Activated CD4-positive, alpha-beta T cell treated with anti-CD3 and anti-CD28 coated beads, Interleukin-2, Interleukin-4, amounts not matched to agents 100 ng/mL and 50 ng/mL, durations not matched to agents 16 hours and 8 hours (primary cell): ENCODE measurements at places on chromosomes 11 and 22.

GRCh38 chr11:117471776-117472175 is 144.1 kb downstream of the CEP164 start:
- DNase-seq: no peak

GRCh38 chr11:114877976-114878375 is 199.6 kb downstream of the NXPE2 start:
- DNase-seq: no peak

DNA sequence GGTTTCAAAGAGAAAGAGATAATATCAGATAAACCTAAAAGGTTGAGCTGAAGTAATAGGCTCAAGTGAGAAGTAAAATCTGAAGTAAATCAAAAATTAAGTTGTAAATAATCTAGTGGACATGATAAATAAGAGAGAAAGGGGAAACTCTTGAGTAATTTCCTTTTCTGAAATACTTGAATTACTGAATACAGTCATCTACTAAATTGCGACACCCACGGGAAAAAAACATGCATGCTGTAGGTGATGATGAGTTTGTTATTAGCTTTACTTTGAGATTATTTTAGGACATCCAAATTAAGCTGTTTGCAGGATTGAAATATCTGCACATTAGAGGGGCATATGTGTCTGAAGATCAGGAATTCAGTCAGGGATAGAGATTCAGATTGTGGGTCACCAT is 50.0 kb upstream of the CARD18 start:
- DNase-seq: no peak

- no peak for DNase-seq
Measured at GRCh38 chr22:19118329-19118880, 3.8 kb downstream of the DGCR2 start.
